ENCODE measurements at places on chromosomes 2 and 18.
A peak's percentile ranks its signal among the peaks of the same experiment; 100 is the strongest.

GRCh38 chr2:100733391-100734187 is 86.3 kb upstream of the NPAS2 start:
- DNase-seq = peak; percentile 89

- no peak for DNase-seq
Observed at GRCh38 chr2:46943881-46944798, 28.5 kb upstream of the MCFD2 start.

DNA sequence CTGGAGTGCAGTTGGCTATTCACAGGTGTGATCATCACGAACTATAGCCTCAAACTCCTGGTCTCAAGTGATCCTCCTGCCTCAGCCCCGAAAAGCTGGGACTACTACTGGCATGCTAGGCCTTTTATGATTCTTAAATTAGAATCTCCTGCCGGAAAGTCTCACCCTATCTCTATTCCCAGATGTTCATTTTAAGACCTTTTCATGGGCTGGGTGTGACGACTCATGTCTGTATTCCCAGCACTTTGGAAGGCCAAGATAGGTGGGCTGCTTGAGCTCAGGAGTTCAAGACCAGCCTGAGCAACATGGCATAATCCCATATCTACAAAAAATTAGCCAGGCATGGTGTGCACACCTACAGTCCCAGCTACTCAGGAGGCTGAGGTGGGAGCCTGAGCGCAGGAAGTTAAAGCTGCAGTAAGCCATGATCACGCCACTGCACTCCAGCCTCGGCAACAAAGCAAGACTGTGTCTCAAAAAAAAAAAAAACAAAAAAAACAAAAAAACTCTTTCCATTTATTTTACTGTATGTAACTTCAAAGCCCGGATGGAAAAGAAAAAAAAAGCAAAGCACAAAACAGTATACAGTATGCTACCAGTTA is 8.1 kb downstream of the PPP4R3B start:
- DNase-seq = no peak

- DNase-seq = no peak
Observed at GRCh38 chr2:109143214-109144187, 14.5 kb downstream of the SH3RF3 start.

- DNase-seq = peak; percentile 63
Observed at GRCh38 chr2:169452080-169452479, 27.2 kb upstream of the BBS5 start.

GRCh38 chr2:217220228-217221013 is 360.6 kb upstream of the TNP1 start:
- peak; percentile 29 for DNase-seq

- peak; percentile 83 for DNase-seq
Observed at GRCh38 chr2:213476641-213477040, 192.4 kb downstream of the SPAG16 start.

GRCh38 chr18:10262566-10262965 is 191.9 kb upstream of the APCDD1 start:
- no peak for DNase-seq

DNA sequence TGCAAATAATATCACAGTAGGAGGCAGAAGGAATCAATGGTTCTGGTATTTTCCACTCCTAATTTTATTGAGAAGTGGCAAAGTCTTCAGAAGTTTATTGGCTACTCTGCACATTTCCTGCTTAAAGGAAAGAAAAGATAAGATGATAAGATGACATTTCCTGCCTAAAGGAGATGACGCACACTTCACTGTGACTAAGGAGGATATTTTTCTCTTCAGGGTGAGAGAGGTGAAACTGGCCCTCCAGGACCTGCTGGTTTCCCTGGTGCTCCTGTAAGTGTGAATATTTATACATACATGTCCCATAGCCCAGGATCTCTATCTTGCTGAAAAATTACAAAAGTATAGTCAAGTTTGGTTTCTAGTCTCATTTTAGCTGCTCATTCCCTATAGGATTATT is 27.9 kb downstream of the COL3A1 start:
- peak; percentile 81 for DNase-seq
